A549 treated with CpdA at 1 μM for 4 hours (cell line): ENCODE measurements at places on chromosomes 2 and 18. TPM values are rescaled to one million over a fixed set of nuclear protein-coding genes. Genes with fewer than 3 reads are reported as not detected.

TRIM54 gene
- total RNA-seq = 0.34 to 0.73 TPM (median 0.48 TPM) in 5 replicates

UGT1A4 gene
- 0.07 TPM in 1 of 5 replicates, not detected in the others for total RNA-seq

FAM237A gene
- not detected in 5 replicates for total RNA-seq

KCNG2 gene
- total RNA-seq = not detected in 5 replicates

DLX1 gene
- total RNA-seq = 3.0 to 3.8 TPM (median 3.5 TPM) in 5 replicates

DNAH7 gene
- 0.76 to 1.5 TPM (median 0.81 TPM) in 5 replicates for total RNA-seq

SLC9A4 gene
- not detected in 5 replicates for total RNA-seq

CERS6 gene
- 14.3 to 16.3 TPM (median 15.1 TPM) in 5 replicates for total RNA-seq

IL18RAP gene
- total RNA-seq = 0.03 TPM in 1 of 5 replicates, not detected in the others

OLA1 gene
- 117 to 132 TPM (median 127 TPM) in 5 replicates for total RNA-seq

SMARCAL1 gene
- 15.8 to 20.8 TPM (median 16.7 TPM) in 5 replicates for total RNA-seq

IL1A gene
- 0.12 to 0.16 TPM (median 0.14 TPM) in 4 of 5 replicates, not detected in the other for total RNA-seq

GPR75 gene
- 1.7 to 2.6 TPM (median 2.1 TPM) in 5 replicates for total RNA-seq

CRYBA2 gene
- 0.44 TPM in 1 of 5 replicates, not detected in the others for total RNA-seq

ABCB6 gene
- 22.7 to 35.5 TPM (median 32.1 TPM) in 5 replicates for total RNA-seq

TNFAIP6 gene
- total RNA-seq = 1.1 to 1.6 TPM (median 1.4 TPM) in 5 replicates

MATN3 gene
- 9.3 to 14.2 TPM (median 12.8 TPM) in 5 replicates for total RNA-seq

HOXD13 gene
- total RNA-seq = 0.16 to 0.34 TPM (median 0.30 TPM) in 5 replicates

SRD5A2 gene
- total RNA-seq = 0.02 to 0.04 TPM in 2 of 5 replicates, not detected in the others

HAAO gene
- total RNA-seq = 0.03 to 0.19 TPM in 2 of 5 replicates, not detected in the others

RAB17 gene
- 0.09 to 0.32 TPM (median 0.13 TPM) in 4 of 5 replicates, not detected in the other for total RNA-seq

CCDC195 gene
- not detected in 5 replicates for total RNA-seq

MYO3B gene
- not detected in 5 replicates for total RNA-seq

MAB21L4 gene
- 0.03 to 0.17 TPM (median 0.15 TPM) in 3 of 5 replicates, not detected in the others for total RNA-seq

TUBA4B gene
- total RNA-seq = 0.23 to 0.57 TPM (median 0.27 TPM) in 5 replicates

TTC27 gene
- total RNA-seq = 24.1 to 30.8 TPM (median 25.3 TPM) in 5 replicates
